ENCODE measurements at places on chromosomes 11 and 22.

DNA sequence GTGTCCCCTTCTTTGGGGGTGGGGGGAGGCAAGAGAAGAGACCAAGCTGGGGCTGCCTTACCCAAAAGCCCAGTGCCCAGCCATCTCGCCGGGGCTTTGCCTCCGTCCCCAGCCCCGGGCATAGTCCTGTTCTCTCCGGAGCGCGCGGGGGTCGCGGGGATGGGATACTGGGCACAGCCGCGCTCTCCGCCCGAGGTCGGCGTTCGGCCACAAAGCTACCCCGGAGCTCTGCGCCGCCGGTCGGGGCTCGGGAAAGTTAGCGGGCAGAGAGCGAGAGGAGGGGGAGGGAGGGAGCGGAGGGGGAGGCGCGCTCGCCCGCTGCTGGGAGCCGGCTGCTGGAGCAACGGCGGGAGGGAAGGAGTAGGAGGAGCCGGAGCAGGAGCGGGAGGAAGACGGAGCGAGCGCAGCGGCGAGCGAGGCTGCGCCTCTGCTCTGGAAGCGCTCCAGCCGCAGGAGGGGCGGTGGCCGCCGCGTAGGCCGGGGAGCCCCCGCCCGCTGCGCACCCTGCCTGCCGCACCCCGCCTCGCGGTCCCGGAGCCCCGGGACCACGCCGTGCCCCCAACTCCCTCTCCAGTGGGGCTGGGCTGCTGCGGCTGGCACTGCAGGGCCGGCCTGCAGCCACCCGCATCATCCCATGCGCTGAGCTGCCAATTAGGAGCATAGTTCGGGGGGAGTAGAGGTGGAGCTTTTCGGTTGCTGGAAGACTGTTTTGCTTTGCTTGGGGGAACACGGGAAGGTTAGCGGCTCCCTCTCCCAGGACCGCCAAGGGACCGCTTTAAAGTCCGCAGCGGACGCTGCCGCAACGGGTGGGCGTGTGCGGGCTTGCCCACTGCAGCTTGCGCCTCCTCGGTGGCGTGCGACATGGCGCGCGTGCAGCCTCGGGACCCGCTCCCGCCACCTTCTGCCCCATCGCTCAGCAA, at the start of gene SCN4B:
TSS of gene SCN4B (minus strand) at position 272 of the 920 bp plus-strand sequence. CDS start at position 122, 150 bp downstream.
- DNase-seq = no peak

DNA sequence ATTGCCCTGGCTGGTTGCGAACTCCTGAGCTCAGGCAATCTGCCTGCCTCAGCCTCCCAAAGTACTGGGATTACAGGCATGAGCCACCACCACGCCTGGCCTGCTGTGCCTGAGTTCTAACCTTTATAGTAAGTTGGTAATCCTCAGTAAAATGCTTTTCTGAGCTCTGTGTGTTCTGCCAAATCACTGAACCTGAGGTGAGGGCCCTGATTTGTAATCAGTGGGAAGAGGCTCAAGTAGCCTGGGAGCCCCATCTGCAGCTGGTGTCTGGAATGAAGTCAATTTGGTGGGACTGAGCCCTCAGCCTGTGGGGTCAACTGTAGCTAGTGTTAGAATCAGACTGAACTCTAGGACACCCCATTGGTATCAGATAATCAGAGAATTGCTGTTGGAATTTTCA, 72.6 kb upstream of the PARVG start:
- DNase-seq = no peak

DNA sequence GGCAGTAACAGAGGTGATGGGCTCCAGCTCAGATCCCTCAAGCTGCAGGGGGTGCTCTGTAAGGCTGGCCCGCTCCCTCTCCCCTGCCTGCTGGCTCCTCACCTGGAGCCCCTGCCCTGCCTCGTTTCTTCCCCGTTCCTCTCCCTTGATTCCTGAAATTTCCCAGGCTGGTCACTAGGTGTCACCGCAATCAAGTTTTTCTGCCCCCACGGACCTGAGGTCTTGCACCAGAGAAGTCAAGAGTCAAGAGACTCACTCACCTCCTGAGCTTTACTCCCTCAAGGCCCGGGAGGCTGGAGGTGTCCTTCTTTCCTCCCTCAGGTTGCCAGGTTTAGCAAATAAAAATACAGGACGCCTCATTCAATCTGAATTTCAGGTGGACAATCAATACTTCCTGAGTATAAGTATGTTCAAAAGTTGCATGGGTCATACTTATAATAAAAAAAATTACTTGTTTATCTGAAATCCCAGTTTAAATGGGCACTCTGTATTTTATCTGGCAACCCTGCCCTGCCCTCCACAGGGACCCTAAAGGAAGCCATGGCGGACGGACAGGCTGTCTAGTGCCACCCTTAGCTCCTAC, 69.2 kb downstream of the SCUBE1 start:
- no peak for DNase-seq

DNA sequence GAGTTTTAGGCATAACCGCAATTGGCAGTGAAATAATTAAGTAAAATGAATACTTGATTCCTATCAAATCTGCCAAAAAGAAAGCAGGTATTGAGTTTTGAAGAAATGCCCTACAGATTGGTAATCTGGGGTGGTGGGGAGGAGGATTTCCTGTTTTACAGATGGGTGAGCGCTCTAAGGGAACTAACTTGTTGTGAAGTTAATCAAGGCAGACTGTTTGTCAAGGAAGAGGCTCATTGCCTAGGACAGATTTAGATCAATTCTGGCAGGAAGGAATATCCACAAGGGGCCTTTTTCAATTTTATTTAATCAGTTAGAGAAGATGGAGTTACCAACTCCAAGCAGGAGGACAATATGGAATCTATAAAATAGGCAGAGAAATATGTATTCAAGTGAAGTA, 271.5 kb upstream of the CCDC90B start:
- no peak for DNase-seq

DNA sequence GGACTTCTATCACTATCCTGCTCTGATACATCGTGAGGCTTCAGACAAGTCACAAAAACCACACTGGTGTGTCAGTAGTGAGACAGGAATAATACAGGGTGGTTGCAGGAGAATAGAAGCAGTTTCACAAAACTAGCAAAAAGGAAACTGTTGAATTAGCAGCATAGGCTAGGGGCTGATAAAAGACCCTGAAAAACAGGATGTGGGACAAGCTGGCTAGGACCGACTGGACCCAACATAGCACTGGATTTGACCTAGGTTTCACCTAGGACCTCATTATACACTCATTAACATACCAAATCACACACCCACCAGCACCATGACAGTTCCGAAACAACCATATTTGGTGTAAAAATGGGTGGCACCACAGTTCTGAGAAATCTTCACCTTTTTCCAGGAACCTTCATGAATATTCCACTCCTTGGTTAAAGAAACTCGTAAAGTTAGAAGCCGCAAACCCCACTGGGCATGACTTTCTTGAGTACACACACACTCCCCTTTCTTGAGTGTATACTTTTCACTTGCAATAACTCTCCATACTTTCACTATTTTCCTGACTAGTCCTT, 76.2 kb downstream of the SLC1A2 start:
- no peak for DNase-seq

- DNase-seq = no peak
Measured at GRCh38 chr11:115652094-115652493, 147.9 kb upstream of the CADM1 start.

DNA sequence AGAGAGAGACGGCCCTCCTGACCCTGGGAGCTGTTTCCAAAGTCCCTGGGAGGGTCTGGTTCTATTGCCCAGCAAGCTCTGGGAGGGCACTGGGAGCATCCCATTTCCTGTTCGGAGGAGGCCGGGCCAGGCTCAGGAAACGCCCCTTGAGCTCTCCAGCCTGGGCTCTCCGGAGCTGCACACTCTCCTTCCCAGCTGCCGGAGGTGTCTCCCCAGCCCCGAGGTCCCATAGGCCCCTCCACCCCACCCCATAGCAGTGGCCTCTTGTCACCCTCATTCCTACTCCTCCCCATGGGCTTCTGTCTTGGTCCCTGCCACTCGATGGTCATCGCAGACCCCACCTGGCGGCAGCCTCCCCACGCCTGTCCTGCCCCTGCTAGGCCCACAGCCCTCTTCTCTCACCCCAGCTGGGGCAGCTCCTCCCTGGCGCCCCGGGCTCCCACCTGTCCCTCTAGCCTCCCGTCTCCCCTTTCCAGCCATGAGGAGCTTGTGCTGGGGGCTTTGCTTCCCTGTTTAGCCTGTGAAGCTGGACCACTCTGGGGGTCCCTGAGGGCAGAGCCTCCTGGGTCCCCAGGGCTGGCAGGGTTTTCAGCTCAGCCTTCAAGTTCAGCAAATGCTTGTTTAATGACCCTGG, 2.8 kb downstream of the TSPAN32 start:
- no peak for DNase-seq

- no peak for DNase-seq
Measured at GRCh38 chr11:96045622-96046456, 121.9 kb upstream of the MTMR2 start.

- DNase-seq = no peak
Measured at GRCh38 chr11:15707194-15707593, 592.5 kb downstream of the INSC start.

DNA sequence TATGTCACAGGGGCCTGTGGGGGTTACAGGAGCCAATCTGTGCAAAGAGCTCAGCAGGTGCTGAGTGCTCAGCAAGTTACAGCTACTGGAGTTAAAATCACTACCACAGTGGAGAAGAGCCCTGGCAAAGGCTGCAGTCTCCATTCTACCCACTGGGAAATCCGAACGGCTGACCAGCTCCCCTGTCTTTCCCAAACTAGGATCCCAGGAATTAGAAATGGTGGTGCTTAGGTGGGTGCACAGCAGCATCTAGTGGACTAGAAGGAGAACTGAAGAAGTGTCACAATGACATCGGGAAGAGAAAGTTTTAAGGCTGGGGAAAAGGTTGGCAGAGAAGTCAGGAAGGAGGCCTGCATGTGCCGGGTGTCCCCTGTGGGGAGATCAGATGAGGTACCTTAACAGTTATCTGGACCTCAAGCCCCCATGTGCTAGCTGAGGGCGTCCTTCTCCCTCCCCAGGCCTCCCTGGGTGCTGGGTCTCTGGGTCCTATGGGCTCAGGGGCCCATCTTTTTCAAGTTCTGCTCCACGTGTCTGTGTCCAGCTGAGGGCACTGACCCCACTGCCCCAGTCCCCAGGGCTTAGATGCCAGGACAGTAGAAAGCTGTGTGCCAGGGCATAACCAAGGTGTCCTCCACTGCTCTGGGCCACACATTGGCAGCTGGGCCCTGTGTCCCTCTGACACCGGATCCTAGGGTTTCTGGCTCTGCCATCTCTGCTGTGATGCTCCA, 1.9 kb downstream of the PIWIL3 start:
- no peak for DNase-seq
